Lung (tissue), 17 donors: ENCODE measurements at places on chromosomes 16 and 17. TPM values are rescaled to one million over a fixed set of nuclear protein-coding genes. Genes with fewer than 3 reads are reported as not detected.

The CDH13 gene
- polyA plus RNA-seq, result 2.1 TPM

The POLR3K gene
- 15.7 TPM for polyA plus RNA-seq

The TAT gene
- 0.14 TPM for polyA plus RNA-seq

The ZNF750 gene
- polyA plus RNA-seq, result 1.3 TPM

The HSPB9 gene
- 0.03 TPM for polyA plus RNA-seq
